ENCODE measurements at places on chromosomes 6 and 20.
A peak's percentile ranks its signal among the peaks of the same experiment; 100 is the strongest.

DNA sequence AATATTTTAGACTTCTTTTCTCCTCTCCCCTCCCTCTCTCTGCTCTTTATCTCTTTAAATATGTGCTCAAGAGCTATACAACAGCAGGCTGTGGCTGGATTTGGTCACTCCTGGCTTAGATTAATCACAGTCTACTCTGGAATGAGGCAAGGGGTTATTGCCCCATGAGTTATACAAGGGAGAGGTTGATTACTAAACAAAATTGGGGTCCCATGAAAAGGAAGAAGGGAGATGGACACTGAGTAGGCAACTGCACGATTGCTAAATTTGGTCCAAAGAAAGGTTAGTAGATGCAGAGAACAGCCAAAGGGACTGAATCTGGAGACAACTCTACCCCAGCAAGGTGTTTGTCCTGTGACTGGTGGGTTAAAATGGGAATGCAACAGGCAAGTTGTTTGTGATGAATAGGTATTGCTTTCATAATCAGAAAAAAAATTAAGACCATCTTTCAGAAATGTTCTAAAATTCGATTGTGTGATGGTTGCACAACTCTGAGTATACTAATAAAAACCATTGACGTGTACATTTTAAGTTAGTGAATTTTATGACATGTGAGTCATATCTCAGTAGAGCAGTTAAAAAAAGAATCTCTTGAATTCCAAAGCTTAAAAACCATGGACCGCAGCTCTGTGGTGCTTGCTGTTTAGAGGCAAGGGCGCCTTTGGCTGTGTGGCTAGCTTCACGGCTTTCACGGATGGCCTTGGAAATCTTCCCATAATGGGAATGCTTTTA is 57.1 kb downstream of the KIZ start:
- no peak for DNase-seq

GRCh38 chr6:53566755-53567154 is 21.9 kb upstream of the GCLC start:
- no peak for DNase-seq

DNA sequence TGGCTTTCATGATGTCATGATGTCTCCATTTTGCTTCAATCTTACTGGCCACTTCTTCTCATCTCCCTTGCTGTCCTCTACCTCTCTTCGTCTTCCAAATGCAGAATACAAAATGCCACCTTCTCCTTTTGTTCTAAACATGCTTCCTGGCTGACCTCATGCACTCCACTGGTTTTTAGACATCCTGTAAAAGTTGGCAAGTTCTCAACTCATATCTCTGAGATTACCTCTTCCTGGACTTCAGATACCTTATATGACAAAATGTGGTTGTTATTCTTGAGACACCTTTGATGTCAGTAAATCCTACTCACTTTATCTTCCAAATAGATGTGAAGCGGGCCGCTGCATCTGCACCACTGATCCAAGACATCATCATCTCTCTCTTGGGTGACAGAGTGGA is 212.7 kb upstream of the FOXA2 start:
- no peak for DNase-seq

GRCh38 chr6:14619419-14619781 is 501.8 kb downstream of the CD83 start:
- no peak for DNase-seq

DNA sequence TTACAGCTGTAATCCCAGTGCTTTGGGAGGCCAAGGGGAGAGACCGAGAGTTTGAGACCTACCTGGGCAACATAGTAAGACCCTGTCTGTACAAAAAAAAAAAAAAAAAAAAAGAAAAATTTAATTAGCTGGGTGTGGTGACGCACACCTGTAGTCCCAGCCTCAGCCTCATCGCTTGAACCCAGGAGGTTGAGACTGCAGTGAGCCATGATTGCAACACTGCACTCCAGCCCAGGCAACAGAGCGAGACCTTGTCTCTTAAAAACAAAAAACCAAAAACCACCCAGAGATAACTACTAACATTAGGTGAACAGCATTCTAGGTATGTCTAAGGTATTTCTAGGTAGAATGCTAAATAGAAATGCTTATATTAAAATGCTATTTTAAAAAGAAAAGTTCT is 21.0 kb upstream of the PI16 start:
- DNase-seq, result no peak

DNA sequence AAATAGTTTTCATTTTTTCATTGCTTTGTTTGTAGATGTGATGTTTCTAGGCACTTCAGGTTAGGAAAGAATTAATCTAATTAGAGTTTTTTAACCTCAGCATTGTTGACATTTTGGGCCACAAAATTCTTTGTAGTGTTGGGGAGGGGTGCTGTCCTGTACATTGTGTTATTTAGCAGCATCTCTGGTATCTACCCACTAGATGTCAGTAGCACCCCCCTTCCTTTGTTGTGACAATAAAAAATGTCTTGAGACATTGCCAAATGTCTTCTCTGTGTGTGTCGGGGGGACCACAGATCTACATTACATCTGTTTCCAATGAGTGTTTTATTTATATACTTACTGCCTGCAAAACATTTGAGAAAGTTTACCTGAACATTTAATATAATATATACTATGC is 45.6 kb downstream of the EYA4 start:
- no peak for DNase-seq

GRCh38 chr20:32358883-32359632 is 927 bp downstream of the ASXL1 start:
- peak; percentile 85 for DNase-seq

DNA sequence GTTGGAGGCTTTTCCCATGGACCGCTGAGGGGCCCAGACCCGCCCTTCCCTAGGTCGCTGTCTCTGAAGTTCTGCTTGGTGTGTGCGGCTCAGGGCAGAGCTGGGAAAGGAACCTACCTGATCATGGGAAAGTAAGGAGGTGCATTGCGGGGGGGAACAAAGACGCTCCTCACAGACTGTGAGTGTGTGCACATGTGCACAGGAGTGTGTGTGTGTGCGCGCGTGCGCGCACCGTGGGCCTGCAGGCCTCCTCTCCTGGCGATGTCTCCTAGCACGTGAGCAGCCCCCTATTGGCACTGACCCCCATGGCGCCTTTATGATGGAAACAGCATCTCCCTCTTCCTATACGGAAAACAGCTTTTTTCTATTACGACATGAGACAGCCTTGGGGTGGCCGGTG is 224.1 kb downstream of the TAF4 start:
- DNase-seq, result no peak

DNA sequence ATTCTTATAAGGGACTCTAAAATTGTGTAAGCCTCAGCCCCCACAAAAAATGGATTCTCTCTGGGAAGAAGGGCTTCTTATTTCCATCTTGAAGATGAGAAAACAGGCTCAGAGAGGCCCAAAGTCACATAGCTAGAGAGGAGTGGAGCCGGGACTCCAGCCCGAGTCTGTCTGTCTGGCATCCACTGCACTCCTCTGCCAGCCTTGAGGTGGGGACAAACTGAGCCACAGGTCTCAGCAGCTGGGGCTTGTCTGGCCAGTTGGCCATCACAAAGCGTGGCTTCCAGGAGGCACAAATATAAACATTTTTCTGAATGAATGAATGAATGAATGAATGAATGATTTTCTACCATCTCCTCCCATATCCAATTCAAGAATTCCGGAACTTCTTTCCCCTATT is 42.9 kb upstream of the EYA2 start:
- DNase-seq, result no peak

GRCh38 chr20:2283706-2284423 is 11.9 kb upstream of the TGM3 start:
- DNase-seq, result no peak

DNA sequence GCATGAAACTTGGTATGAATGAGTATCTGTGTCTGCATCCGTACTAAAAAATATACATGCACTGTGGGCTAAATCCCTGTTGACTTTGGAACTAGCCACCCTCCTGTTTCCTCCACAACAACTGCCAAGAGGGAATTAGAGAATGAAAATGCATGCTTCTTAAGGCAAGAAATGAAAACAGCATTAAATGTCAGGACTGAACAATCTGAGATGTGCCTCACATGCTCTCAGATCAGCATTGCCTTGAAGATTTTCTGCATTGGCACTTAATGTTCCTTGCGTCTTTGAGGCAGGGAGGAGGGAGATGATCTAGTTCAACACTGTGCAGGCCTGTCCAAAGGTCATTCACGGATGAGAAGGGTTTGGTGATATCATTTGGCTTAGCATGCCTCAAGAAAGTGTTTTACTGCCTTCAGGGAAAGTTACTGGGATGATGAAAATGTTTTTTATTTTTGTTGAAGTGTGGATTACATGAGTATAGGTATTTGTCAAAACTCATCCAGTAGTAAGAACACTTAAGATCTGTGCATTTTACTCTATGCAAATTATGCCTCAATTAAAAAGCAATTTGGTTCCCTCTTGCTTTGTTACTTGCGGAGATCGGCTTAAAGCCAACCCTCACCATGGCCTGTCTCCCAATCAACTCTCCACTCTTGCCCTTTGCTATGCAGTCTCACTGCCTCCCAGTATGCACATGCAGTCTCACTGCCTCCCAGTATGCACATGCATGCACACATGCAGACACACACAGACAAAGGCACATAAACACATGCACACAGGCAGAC is 47.5 kb upstream of the RIN2 start:
- no peak for DNase-seq

GRCh38 chr6:45054610-45055009 is 273.5 kb upstream of the RUNX2 start:
- DNase-seq, result no peak

GRCh38 chr6:54063228-54063539 is 48.1 kb upstream of the MLIP start:
- DNase-seq, result no peak

DNA sequence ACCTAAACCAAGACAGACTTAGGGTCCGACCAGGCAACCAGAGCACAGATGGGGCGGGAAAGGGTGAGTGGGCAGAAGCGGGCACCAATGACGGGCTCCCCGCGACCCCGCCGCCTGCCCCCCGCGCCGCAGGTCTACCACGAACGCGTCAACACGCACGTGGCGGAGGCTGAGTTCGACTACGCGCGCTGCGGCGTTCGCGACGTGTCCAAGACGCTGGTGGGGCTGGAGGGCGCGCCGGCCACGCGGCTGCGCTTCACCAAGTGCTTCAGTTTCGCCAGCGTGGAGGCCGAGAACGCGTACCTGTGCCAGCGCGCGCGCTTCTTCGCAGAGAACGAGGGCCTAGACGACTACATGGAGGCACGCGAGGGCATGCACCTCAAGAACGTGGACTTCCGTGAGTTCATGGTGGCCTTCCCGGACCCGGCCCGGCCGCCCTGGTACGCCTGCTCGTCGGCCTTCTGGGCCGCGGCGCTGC is 5.1 kb downstream of the TMEM151B start:
- DNase-seq, result no peak

GRCh38 chr6:139551376-139551775 is 176.9 kb upstream of the CITED2 start:
- no peak for DNase-seq

- DNase-seq, result no peak
These were observed 97.5 kb downstream of the FAM120B start for GRCh38 chr6:170404036-170404435.

- DNase-seq, result no peak
These were observed 93.2 kb upstream of the AKIRIN2 start for GRCh38 chr6:87794922-87795885.

- DNase-seq, result no peak
These were observed 40.8 kb upstream of the ATXN1 start for GRCh38 chr6:16802071-16802470.

DNA sequence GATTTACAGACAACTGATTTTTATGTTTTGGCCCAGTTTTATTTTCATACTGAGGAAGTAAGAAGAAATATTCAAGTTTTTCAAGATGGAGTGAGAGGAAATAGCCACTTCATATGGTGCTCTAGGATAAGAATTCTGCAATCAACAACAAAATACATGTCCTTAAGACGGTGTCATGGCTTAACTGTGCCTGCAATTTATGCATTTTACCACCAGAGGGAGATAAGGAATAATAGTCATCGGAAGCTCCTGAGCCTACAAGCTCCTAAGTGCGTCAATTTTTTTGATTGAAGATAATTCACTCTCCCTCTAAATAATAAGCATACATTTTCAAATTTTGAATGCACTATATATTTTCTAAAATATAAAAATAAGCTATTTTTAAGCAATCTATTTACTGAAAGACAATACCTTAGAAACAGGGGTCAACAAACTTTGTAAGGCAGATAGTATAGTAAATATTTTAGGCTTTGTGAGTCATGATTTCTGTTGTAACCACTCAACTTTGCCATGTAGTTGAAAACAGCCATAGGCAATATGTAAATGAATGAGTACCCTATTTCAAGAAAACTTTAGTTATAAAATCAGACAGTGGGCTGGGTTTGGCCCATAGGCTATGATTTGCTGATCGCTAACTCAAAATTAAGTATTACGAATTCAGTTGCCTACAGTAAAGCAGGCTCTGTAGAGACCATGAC is 230.9 kb upstream of the DTNBP1 start:
- DNase-seq, result no peak

DNA sequence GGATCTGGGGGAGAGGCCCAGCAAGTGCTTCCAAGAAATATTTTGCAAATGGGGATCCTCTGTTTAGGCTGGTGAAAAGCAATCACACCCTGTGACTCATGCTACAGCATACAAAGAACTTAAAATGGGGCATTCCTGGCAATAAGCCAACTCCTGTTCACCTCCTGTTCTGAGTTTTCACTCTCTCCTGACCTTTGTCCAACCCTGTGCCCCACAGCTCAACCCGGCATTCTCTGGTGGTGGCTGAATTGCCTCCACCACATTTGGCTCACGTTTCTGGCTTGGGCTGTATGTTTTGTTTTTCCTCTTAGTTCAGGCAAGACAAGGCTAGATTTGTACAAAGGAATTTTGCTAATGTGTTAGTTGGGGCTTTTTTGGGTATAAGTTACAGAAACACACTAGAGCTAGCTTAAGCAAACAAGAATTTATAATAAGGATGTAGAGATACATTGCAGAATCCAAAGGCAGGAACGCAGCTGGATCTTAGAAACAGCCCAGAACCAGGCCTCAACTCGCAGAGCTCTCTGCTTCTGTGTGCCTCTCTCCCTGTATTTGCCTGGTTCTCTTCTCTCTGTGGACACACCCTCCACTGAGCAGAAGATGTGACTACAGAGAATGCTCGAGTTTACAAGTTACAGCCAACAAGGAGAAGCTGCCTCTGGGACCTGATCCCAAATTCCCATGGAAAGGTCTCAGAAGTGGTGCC is 9.4 kb downstream of the ABCC10 start:
- DNase-seq, result no peak

DNA sequence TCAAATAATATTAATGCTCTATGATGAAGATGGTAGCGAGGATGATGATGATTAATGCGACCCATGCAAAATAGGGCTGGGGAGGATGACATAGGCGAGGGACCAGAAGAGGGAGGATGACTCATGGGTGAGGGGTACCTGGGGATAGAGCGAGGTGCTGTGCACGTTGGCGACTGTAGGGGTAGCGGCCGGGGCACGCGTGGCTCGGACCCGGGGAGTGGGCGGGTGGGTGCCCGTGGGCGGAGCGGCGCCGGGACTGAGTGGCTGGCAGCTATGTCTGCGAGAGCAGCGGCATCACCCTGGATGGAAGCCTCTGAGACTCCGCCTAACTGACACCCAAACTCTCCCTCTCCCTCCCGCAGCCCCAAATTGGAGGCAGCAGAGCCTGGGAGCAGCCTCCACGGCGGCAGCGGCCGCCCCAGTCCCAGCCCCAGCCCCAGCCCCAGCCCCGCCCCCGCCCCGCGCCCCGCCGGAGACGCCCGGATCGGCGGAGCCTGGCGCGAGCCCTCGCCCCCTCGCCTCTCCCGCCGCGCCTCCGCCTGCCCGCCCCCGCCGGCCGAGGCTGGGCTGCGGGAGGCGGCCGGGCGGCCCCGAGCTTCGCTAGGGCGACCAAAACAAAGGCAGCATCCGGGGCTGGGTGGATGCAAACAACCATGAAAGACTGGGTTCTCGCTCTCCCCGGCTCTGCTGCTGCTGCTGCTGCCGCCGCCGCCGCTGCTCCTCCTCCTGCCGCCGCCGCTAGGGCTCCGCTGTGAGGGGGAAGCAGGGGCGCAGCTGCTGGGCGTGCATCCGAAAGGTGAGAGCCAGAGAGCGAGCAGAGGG is at the start of gene RIMS1:
Gene RIMS1, plus strand, starts transcription at position 367 of the 822 bp plus-strand sequence. CDS start 474 bp downstream, outside the sequence.
- peak; percentile 68 for DNase-seq
